ENCODE measurements at places on chromosomes 7 and 10. TPM values are rescaled to one million over a fixed set of nuclear protein-coding genes. Genes with fewer than 3 reads are reported as not detected.

GATA3 gene
- total RNA-seq: 0.78 TPM

SLC16A9 gene
- 1.3 TPM for total RNA-seq

GRCh38 chr10:79285315-79286197 lies 61.7 kb upstream of the PPIF start:
- DNase-seq: no peak

SYT15B gene
- total RNA-seq: 2.7 TPM

GRCh38 chr7:157526913-157527634 lies 190.3 kb downstream of the DNAJB6 start:
- no peak for DNase-seq

GRCh38 chr10:954396-954795 lies 22.9 kb upstream of the LARP4B start:
- no peak for DNase-seq

TMEM178B gene
- 0.42 TPM for total RNA-seq

DNA sequence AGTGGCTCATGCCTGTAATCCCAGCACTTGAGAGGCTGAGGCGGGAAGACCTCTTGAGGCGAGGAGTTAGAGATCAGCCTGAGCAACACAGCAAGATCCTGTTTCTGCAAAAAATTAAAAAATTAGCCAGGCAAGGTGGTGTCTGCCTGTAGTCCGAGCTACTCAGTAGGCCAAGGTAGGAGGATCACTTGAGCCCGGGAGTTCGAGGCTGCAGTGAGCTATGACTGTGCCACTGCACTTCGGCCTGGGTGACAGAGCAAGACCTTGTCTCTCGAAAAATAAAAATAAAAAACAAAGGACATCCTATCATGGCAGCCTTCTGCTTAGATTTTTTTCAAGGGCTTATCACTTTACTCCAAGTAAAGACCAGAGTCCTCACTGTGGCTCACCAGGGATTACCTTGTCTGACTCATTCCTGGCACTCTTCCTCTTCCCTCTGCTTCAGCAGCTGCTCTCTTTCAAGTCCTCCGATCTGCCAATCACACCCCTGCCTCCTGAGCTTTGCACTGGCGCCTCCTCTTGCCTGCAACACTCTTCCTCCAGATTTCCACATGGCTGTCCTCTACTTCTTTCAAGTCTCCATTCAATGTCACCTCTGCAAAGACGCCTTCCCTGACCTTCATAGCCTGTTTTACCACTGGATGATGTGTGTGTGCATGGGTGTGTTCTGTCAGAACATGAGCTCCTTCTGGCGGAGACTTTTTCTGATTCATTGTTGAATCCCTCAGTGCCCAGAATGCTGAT lies 7.7 kb downstream of the PRTFDC1 start:
- no peak for DNase-seq

DNA sequence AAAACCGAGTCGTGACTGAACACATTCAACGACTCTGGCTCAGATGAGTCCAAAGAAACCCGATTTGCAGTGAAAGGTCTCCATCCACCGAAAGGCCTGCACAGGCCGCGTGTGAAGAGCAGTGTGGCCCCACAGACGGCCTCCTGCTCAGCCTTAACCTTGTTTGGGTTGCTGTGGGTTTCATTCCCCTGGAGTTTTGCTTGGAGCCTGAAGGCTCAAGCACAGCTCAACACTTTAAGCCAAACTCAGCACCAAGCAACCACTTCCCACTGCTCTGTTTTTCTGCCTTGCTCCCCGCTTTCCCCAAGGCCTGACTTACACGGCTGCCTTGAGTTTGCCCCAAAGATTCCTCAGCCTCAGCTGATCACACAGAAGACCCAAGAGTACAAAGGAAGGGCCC lies 398.2 kb upstream of the NFE2L3 start:
- DNase-seq: no peak

CYP2W1 gene
- total RNA-seq: not detected

IFIT1B gene
- 0.87 TPM for total RNA-seq

DNA sequence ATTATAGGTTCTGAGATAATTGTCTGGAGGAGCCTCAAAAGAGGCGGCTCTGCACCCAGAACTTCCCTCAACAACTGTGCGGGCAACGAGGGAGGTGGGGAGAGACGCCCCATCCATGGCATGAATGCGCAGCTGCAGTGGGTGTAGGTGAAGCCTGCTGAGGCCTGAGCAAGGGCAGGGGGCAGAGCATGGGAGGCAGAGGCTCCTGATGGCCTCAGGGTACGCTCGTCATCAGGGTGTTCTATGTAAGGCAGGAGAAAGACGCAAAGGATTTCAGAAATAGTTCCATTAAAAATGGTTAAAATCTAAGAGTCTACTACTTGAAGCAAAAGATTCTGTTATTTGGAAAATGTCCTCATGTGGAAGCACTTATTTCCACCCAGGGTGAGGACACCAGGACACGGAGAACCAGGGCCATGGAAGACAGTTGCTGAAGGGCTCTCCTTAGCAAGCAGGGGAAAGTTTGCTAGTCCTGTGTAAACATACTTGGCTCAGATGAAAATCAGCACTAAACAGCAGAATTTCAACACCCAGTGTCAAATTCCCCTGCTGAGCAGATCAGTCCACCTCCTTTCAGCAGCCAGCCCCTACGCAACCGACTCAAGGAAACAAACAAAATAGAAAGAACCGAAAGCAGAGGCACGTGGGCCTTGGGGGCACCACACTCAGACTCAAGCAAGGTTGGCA lies 18.9 kb downstream of the INSIG1 start:
- no peak for DNase-seq

PRKAG2 gene
- 52.3 TPM for total RNA-seq

AZGP1 gene
- 1.3 TPM for total RNA-seq

- no peak for DNase-seq
Observed at GRCh38 chr7:96337519-96337918, 15.6 kb upstream of the SLC25A13 start.

- no peak for DNase-seq
Observed at GRCh38 chr10:2623675-2624274, 443.6 kb upstream of the PFKP start.

DNA sequence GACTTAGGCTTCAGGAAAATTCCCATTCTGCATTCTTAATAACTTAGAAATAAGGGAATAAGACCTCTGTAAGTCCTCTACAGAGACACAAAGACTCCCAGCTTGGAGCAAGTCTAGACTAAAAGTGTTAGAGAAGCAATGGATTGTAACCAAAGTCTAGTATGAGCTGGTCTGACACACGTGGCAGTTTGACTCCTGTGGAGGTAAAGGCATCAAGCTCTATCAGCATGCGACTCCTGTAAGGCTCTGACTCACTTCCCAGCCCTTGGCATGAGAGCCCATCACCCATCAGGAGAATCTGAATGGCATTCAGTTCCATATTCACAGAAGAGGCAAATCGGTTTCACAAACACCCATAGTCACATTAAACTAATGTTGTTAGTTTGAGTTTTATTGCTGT lies 4.4 kb upstream of the VSTM4 start:
- no peak for DNase-seq

GRCh38 chr10:18449611-18450026 lies 201.8 kb downstream of the NSUN6 start:
- no peak for DNase-seq

DNA sequence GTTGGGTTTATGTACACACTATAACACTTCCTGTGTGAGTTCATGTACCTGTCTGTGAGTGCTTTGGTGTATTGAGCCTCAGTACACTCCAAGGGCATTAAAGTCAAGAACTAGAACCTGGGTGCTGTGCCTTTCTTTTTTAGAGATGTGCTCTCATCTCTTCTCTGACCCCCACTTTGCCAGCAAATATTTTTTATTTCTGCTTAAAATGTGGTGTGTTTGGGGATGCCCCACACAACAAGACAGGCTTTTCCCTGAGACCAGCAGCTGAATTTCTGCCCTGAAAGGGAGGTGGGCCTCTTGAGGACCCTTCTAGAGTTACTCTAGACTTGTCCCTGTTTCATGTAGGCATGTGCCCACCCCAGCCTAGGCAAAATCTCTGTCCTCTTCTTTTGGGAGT lies 14.3 kb downstream of the KCTD7 start:
- DNase-seq: no peak

- no peak for DNase-seq
Observed at GRCh38 chr7:131562941-131563340, 6.5 kb upstream of the PODXL start.

DNA sequence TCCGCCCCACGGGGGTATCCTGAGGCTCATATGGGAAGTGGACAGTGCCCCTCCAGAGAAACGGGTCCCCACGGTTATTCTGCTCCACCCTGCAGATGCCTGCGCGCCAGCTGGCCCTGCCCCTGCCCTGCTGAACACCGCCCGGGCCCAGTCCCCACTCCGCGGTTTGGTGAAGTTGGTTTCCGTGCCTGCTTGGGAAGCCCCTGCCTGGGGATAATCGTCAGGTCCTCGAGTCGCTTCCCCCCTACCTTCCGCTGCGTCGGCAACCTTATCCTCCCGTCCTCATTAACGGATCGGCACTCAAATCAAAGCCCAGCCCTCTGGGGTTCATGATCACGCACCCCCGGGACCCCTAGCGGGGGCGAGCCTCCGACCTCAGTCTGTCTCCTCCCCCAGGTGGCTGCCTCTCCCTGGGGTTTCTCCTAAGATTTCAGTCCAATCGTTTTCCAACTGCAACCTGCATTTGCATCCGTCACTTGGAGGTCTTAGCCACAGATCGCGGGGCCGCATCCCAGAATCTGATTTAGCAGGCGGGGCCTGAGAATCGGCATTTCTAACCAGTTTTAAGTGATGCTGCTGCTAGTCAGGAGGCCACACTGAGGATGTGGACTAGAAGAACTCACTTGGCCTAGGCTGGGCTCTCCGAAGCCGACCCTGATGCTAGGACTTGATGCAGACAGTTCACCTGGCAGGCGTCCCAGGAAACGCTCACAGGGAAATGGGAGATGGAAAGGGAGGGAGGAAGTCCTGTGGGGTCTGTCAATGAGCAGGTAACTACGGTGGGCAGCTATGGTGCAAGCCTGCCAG lies 27.6 kb downstream of the WDR86 start:
- DNase-seq: no peak

DNA sequence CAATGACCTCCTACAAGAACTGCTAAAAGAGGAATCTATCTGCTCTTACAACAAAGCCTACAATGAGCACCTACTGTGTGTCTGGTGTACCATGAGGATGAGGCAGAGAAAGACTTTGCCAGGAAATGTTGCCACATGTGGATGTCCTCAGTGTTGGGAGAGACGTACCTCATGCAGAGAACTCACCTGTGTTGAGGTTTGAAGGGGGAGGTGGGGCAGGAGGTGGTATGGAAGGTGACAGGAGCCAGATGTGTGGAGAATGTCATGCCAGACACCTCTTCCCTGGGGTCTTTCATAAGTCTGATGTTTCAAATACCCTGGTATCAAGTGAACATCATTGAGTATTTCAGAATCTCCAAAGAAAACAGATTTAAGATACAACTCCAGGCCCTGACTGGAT lies 220.1 kb upstream of the RNF32 start:
- no peak for DNase-seq

DNA sequence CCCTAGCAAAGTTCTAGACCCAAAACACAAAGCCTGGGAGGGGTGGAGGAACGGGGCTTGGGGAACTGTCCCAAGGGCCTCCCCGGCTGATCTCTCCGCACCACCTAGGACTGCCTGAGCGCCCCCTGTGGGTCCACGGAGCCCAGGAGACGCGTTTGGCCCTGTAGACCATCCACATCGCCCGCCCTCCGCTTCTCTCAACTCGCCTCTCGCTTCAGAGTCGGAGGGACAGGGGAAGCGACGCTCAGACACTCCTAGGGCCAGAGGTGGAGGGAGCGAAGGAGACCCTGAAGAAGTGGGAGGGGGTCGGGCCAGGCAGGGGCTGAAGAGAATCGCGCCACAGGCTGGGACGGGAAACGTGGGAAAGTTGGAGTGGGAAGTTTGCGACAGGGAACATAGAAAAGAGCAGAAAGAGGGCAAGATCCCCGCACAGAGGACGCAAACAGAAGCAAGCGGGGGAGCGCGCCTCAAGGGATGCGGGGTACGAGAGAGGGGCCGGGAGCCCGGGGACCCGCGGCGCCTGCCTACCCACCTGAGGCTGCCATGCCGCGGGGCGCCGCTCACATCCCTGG lies 378 bp downstream of the PIK3AP1 start:
- peak; percentile 87 for DNase-seq

DNA sequence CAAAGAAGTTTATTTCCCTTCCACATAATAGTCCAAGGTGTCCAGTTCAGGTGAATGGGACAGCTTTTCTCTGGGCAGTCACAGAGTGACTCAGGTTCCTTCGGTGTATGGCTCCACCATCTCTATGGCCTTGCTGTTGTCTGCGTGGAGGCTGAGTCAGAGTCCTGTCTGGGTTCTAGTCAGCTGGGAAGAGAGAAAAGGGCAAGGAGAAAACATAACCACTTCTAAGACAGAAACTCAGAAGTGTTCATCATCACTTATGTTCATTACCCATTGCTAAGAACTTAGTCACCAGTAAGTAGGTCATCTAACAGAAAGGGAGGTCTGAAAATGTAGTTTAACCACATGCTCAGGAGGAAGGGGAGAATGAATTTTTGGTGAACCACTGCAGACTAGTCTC lies 32.4 kb upstream of the CCDC7 start:
- no peak for DNase-seq

GRCh38 chr10:49062229-49062628 lies 53.1 kb downstream of the VSTM4 start:
- no peak for DNase-seq

ELFN1 gene
- 4.8 TPM for total RNA-seq

DNA sequence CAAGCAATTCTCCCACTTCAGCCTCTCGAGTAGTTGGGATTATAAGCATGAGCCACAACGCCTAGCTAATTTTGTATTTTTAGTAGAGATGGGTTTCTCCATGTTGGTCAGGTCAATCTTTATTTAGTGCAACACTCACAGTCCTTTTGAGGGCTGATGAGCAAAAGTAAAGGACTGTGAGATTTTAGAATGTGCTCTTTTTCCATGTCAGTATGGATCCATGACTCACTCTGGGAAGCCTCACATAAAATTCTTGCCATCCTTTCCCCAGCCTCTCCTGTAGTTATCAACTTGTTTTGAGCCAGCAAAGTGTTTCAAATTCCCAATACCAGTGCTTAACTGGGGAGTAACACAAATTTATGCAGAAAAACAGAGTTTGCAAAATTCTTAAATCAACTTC lies 135.8 kb upstream of the CXCL12 start:
- DNase-seq: no peak

GRCh38 chr10:78033637-78034470 lies at the start of gene RPS24:
Gene RPS24 (plus strand): TSS chr10:78033863. CDS start chr10:78033902, 39 bp downstream.
- DNase-seq: peak; percentile 98

GRCh38 chr10:26650406-26650805 lies 47.1 kb upstream of the PDSS1 start:
- DNase-seq: no peak

PRRT4 gene
- 5.8 TPM for total RNA-seq

SGMS1 gene
- 54.3 TPM for total RNA-seq

DNA sequence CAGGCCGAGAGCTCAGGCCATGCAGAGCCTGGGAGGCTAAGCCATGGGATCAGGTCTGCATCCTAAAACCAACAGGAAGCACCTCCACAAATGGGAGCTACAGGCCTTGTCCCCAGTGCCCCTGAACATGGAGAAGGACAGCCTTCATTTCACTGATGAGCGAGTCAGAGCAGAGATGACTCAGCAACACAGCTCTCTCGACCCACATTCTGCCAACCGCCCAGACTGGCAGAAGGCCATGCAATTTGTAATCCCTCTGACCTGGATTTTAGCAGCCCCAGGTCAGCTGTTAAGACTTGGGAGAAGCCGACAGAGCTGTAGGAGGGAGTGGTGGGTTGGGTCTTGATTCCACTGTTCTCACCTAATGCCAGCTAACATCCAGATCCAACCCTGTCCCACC lies 25.5 kb downstream of the VOPP1 start:
- DNase-seq: peak; percentile 91

BTBD16 gene
- total RNA-seq: 2.4 TPM

- DNase-seq: no peak
Observed at GRCh38 chr10:115171392-115171960, 78.3 kb downstream of the ATRNL1 start.

FEZF1 gene
- not detected for total RNA-seq
